Right renal pelvis (tissue), 4 donors: ENCODE measurements at places on chromosomes 2 and 18. TPM values are rescaled to one million over a fixed set of nuclear protein-coding genes. Genes with fewer than 3 reads are reported as not detected.

COL4A4 gene
- 56.3 TPM for polyA plus RNA-seq

NPPC gene
- polyA plus RNA-seq: 0.71 TPM

CCDC148 gene
- polyA plus RNA-seq: 7.2 TPM

HOXD11 gene
- polyA plus RNA-seq: 45.6 TPM

RGPD8 gene
- 3.9 TPM for polyA plus RNA-seq

DLX1 gene
- 0.16 TPM for polyA plus RNA-seq

B4GALT6 gene
- polyA plus RNA-seq: 14.9 TPM

C1GALT1C1L gene
- 3.1 TPM for polyA plus RNA-seq

DNMT3A gene
- polyA plus RNA-seq: 81.4 TPM

FN1 gene
- 543 TPM for polyA plus RNA-seq

FAM168B gene
- 130 TPM for polyA plus RNA-seq

SPDYA gene
- 2.2 TPM for polyA plus RNA-seq

RAB27B gene
- 4.1 TPM for polyA plus RNA-seq

HOXD8 gene
- polyA plus RNA-seq: 231 TPM

RFX8 gene
- polyA plus RNA-seq: 0.87 TPM

GAD1 gene
- polyA plus RNA-seq: 0.90 TPM

UGT1A6 gene
- 4.1 TPM for polyA plus RNA-seq

TUBA3D gene
- polyA plus RNA-seq: 0.42 TPM

SCN7A gene
- 10.7 TPM for polyA plus RNA-seq

UPP2 gene
- polyA plus RNA-seq: 10.0 TPM

DUSP11 gene
- 39.0 TPM for polyA plus RNA-seq

ALMS1 gene
- polyA plus RNA-seq: 34.5 TPM

DSG1 gene
- 0.06 TPM for polyA plus RNA-seq

MYO1B gene
- polyA plus RNA-seq: 118 TPM

SERPINB3 gene
- 0.22 TPM for polyA plus RNA-seq

GPR75 gene
- polyA plus RNA-seq: 1.9 TPM
